Activated T-helper 17 cell treated with anti-CD3 and anti-CD28 coated beads, Interleukin-2, amount 50 U/mL, for 72 hours (primary cell): ENCODE measurements at places on chromosomes 7 and 10.

GRCh38 chr10:79239924-79240581, 107.2 kb upstream of the PPIF start:
- ATAC-seq, result no peak

- no peak for ATAC-seq
Measured at GRCh38 chr7:101705331-101705730, 76.2 kb upstream of the MYL10 start.

DNA sequence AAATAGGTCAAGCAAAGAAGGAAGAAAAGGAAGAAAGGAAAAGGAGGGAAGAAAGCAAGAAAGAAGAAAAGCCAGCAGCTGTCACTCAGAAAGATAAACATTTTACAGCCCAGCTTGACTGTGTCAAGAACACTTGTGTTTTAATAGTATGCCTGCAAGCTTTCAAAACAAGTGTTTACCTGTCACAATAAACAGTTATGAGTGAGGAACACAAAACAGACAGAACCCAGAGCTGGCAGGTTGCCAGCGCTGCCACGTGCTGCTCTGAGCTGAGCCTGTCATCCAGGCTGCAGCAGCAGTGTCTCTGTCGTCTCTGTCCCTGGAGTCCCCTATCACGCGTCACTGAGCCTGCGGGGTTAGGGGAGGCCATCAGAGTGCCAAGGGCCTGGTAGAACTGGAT, 827.6 kb upstream of the AUTS2 start:
- no peak for ATAC-seq

- ATAC-seq, result no peak
Measured at GRCh38 chr7:105454095-105454747, 65.5 kb upstream of the SRPK2 start.

- no peak for ATAC-seq
Measured at GRCh38 chr10:52558090-52558489, 214.5 kb downstream of the MBL2 start.

DNA sequence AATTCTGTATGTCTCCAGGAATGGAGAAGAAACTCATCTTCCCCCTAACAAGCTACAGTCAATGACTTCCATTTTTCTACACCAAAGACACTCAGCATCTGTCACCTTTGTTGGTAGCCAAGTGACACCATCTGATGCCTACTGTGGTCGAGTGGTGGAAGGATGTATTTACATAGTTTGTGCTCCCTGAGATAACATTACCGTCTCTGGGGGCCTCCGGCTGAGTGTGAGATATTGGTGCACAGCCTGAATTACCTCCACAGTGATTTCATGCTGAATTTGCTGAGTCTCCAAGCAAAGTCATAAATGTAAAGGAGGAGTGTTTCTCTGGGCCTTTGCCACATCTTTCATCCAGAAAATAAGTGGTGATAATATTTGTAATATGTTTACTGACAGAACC, 114.0 kb downstream of the GRID1 start:
- no peak for ATAC-seq
